H54 (cell line): ENCODE measurements at places on chromosomes 12 and 14.
A peak's percentile ranks its signal among the peaks of the same experiment; 100 is the strongest.

DNA sequence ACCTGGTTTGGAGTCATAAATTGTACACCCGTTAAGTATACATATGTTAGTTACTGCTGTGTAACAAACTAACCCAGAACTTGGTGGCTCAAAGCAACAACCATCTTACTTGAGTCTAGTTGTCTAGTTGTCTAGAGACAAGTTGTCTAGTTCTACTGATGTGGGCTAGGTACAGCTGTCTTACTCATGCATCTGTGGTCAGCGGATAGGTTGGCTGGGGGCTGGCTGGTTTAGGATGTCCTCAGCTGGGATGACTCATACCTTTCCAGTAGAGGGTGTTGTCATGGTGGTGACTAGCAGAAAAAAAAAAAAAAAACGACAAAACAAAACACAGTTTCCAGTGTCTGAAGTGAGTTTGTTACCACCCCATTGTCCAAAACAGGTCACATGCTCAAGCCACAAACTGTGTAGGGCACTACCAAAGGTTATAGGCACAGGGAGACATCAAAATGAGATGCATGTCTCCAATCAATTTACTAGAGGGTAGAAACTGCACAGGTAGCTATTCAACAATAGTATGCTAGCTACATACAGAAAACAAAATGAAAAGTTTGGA is 680.3 kb downstream of the MED13L start:
- peak; percentile 42 for DNase-seq

- no peak for DNase-seq
These were observed 33.0 kb downstream of the ARL6IP4 start for GRCh38 chr12:123013185-123014095.

DNA sequence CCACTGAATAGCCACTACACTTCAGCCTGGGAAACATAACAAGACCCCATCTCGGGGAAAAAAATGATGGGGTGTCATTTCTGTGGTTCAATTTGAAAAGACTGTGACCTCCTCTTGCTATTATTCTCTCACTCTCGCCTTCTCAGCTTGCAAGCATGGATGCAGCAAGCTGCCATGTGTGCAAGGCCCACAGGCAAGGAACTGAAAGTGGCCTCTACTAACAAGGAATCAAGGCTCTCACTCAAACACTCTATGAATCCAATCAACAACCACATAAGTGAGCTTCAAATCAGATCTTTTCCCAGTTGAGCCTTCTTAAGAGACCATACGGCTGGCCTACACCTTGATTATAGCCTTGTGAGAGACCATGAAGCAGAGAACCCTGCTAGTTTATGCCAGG is 17.9 kb upstream of the DHRS7 start:
- DNase-seq = no peak

DNA sequence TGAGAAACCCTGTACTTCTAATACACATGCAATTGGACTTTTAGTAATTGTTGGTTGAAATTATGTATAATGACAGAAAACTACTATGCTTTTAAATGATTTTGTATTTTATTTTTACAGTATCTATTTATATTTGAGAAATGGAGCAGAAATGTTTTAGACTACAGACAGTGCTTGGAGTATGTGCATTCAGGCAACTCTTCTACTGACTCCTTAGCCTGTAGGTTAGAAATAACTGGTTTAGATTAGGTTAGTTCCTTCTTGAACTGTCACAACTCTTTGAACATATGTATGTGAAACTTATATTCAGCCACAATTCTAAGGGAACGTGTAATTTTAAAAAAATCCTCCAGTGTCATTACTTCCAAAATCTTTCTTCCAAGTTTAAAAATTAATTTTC is 1.7 kb downstream of the FGFR1OP2 start:
- DNase-seq = no peak

GRCh38 chr12:57722716-57723629 is 15.6 kb downstream of the AGAP2 start:
- no peak for DNase-seq

- no peak for DNase-seq
These were observed 47.1 kb upstream of the CLEC14A start for GRCh38 chr14:38302966-38303365.
